ENCODE measurements at places on chromosomes 12 and 14. TPM values are rescaled to one million over a fixed set of nuclear protein-coding genes. Genes with fewer than 3 reads are reported as not detected.

Gene GUCY2C
- not detected for total RNA-seq

Gene GALC
- total RNA-seq: 16.2 TPM

- peaks cover 5% of the 10 kb centered on the region for H3K36me3 ChIP-seq
- peaks cover 10% of the 10 kb centered on the region for H3K4me1 ChIP-seq
- no peak for DNase-seq
- no peak overlapping the region for H3K4me3 ChIP-seq
These were observed 23.1 kb downstream of the FBRSL1 start for GRCh38 chr12:132513070-132513398.

DNA sequence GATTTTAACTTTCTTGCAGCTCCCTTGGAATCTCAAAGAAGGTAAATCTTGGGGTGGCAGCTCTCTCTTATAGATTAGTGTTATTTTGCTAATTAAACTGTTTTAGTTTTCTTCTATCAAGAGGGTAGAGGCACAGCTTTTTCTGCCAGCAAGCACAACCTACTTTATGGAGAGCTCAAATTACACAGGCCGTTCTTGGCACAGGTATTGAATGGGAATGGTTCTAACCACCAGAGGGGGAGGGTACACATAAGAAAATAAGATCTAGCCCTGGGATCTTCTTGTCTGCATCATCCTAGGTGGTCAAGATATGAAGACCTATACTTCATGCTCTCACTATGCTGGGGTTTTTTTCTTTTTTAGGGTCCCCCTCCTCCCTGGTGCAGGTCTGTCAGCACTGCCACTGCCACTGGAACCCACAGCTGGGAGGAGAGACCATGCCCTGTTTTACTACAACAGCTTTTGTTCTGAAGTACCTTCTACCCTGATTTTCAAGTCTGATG, 48.6 kb upstream of the STAC3 start:
- H3K36me3 ChIP-seq: peaks cover 54% of the 10 kb centered on the region
- DNase-seq: no peak
- no peaks in the 10 kb centered on the region for H3K27me3 ChIP-seq

- H3K4me3 ChIP-seq: no peak overlapping the region
- no peak for DNase-seq
- H3K4me1 ChIP-seq: peaks cover 2% of the 10 kb centered on the region
- H3K27me3 ChIP-seq: no peaks in the 10 kb centered on the region
These were observed 14.2 kb upstream of the MYO1A start for GRCh38 chr12:57063991-57064685.
